ENCODE measurements at places on chromosomes 6 and 20.

GRCh38 chr6:37433657-37434271 lies 743 bp downstream of the CMTR1 start:
- DNase-seq, result peak; percentile 13

- no peak for DNase-seq
Measured at GRCh38 chr6:140537211-140537610, 1162.8 kb upstream of the CITED2 start.

- no peak for DNase-seq
Measured at GRCh38 chr6:117446861-117447260, 21.1 kb upstream of the ROS1 start.

DNA sequence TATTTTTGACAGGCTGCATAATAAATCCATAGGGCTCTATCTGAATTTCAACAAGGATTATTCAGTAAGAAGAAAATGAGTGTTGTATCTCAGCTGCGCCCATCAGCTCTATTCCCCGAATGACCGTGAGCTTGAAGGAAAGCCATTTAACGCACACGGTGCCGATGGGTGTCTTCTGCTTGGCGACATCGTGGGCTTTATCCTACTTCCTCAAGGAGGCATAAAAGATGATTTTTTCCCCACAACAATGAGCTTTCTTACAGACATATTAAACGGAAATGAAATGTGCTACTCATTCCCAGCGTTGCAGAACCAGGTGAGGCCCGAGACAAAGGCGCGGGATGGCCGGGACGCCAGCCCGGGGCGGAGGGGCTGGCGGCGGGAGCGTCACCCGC lies 710 bp downstream of the DYNLT1 start:
- peak; percentile 29 for DNase-seq

DNA sequence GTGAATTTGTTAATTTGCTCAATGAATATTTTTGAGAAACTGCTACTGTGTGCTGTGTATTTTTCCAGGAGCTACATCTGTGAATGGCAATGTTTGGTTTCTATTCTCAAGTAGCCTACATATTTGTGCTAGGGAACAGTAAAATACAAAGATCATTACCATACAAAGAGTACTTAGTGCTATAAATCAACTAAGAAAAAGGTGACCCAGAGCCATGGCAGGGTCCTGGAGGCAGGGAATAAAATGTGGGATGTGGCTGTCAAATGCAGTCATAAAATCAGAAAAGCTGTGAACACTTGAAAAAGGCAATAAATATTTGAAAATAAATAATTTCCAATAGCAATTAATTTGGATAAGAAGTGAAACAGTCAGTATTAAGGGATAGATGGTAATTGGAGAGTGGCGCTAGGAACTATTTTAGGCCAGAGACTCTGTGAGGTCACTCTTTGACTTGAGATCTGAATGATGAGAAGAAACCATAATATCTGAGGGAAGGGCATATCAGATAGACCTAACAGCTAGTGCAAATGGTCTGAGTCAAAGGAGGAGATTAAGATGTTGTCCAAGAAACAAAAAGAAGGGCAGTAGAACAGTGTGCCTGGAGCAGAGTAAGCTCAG lies 98.8 kb downstream of the MANEA start:
- DNase-seq, result no peak

GRCh38 chr20:3661814-3662665 lies 1.2 kb downstream of the GFRA4 start:
- DNase-seq, result no peak

DNA sequence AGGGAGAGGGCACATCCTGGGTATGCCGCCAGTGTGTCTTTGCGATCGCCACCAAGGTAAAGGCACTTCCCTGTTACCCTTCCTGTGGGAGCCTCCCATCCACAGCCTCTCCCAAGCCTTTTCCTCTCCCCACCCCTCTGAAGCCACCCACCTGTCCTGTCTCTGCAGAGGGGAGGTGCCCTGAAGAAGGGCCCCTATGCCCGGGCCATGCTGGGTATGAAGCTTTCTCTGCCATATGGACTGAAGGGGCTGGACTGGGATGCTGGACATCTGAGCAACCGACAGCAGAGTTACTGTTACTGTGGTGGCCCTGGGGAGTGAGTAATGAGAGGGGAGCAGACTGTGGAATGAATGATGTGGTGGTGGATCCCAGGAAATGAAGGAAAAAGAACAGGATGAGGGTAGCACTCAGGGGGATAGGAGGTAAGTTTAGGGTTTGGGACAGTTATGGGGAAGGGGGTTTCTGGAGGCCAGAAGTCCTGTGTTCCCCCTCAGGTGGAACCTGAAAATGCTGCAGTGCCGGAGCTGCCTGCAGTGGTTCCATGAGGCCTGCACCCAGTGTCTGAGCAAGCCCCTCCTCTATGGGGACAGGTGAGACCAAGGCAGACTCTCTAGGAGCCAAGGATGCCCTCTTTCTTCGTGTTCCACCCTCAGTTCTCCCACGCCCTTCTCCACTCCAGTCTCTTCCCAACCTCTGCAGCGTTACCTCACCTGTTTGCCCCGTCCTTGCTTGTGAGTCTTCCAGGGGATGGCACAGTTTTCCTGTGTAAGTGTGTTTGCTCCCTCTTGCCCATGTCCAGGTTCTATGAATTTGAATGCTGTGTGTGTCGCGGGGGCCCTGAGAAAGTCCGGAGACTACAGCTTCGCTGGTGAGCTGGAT lies 2.7 kb downstream of the PHF1 start:
- no peak for DNase-seq

DNA sequence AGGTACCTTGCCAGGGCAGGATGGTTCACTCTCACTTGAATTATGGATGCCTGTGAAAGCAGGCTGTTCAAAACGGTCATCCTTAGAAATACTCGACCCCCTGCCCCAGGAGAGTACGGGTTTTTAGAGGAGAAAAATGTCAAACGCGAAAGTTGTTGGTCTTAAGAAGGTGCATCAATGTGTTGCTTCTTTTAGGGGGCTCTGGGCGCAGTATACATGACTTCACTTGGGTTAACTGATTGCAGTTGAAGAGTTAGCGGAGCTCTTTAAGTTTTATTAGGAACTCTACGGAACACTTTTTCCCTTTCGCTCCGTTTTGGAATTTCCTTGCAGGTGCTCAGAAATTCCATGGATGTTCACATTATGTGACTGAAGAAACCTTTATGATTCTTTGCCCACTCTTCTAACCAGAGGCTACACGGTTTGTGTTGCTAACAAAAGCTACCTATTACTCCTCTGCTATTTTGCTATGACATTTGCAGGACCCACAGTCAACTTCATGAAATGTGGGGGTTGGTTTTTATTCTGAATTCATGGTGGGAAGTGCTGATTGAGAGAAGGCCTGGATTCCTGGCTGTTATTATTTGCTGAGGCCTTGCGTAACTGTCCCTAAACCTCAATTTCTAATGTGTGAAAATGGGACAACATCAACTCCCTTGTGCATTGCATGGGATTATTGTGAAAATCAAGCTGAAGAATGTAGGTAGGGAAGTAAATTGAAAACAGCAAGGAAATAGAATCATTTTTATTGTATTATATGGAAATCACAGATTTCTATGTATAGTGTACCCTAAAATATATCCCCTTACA lies 845 bp downstream of the ENPP1 start:
- no peak for DNase-seq

DNA sequence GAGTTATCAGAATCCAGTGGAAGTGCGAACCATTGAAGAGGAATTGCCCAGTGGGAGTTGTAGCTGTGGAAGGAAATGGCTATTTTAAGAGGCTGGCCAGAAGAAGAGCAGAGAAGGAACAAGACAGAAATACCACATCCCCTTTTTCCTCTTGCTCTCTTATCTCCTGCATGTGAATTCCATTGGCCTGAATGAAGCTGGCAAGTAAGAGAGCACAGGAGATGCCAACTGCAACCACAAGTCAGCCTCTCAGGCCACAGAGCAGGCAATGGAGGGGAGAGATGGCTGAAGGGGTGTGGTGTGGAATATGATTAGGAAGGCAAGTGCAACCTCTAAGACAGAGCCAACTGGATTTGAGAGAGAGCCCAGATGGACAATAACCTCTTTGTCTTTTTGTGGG lies 362.7 kb upstream of the IMPG1 start:
- DNase-seq, result no peak

DNA sequence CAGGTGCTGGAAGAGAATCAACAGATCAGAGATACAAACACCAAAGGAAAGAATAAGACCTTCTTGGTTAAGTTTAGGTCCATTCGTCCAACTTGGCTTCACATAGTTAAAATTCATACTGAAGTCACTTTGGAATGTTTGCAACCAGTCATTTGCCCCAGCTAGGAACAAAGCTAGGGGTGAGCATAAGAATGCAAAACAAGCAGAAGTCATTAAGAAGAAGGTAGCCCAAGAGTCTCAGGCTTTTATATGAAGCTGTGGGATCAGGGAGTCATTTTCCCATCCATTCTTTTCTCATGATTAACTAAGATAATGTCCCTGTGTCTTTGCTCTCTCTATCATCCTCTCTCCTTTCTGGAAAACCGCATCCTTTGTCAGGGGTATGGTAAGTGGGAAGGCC lies 51.5 kb upstream of the TMEM170B start:
- DNase-seq, result peak; percentile 28

DNA sequence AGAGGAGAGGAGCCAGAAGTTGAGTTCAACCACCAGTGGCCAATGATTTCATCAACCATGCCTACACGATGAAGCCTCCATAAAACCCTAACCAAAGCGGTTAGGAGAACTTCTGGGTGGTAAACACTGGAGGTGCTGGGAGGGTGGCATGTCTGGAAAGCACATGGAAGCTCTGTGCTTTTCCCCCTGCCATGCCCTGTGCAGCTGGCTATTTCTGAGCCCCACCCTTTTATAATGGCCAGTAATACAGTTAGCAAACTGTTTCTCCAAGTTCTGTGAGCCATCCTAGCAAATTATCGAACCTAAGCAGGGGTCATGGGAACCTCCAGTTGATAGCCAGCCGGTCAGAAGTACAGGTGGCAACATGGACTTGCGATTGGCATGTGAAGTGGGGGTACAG lies 147.8 kb upstream of the INSM1 start:
- DNase-seq, result no peak

DNA sequence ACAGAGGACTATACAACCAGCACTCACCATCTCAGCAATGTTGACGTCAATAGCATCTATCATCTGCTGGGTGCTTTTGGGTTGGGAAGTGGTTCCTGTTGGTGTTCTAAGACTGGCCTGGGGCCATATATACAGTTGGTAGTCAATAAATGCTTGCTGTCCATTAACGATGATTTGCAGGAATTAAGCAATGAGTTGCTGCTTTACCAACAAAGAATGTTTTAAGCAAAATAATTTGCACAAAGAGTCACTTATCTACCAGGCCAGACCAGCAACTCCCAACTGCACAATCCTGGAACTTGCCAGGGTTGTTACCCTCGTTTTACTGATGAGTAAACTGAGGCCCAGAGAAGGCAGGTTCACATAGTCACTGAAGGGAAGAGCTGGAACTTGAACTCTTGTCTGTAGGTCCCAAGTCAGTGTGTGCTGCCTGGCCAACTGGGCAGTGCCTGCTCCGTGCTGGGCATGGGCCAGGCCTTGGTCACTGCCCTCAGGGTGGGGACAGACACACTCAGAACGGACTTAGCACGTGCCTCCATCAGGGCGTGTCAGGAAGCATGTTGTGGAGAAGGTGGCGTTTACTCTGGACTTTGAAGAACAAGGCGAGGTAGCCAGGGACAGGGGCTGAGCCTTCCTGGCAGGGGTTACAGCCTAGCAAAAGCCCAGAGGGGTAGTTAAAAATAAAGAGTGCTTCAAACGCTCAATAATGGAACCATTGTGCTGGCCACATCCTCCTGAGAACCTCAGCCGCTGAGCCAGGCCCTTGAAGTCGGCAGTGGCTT lies 2.5 kb upstream of the SRC start:
- DNase-seq, result no peak

- DNase-seq, result no peak
Measured at GRCh38 chr6:6842291-6842690, 253.8 kb downstream of the LY86 start.

DNA sequence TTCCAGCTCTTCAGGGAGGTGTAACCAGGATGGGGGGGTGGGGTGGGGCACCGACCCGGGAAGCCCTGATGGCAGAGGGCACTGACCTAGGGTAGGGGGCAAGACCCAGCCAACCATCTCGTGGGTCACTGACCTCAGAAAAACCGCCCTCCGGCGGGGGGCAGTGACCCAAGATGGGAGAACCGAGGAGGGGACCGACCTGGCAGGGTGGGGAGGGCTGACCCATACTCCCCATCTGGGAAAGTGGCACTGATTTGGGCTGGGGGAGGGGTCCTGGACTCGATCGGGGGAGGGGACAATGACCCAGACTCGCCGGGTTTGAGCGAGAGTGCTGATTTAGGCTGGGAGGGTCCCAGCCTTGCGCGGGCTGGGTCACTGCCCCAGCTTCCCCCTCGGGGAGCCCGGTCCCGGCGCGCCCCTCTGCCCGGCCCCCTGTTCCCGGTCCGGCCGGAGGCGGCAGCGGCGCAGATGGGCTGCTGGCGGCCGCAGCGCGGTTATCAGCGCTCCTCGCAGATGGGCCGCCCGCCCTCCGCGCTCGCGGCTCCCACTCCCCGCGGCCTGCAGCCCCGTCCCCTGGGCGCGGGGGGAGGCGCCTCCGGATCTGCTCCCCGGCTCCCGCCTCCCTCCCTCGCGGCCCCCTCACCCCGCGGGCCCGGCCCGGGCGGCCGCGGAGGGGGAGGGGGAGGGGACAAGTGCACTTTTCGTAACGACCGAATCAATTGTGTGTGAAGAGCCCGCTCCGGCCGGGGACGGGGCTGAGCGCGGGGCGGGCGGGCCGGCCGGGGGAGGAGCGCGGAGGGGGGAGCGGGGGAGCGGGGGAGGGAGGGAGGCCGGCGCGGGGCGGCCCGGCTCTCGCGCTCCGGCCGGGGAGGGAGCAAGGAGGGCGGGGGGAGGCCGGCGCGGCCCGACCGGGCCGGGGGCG lies 2.2 kb downstream of the NOL4L start:
- no peak for DNase-seq

DNA sequence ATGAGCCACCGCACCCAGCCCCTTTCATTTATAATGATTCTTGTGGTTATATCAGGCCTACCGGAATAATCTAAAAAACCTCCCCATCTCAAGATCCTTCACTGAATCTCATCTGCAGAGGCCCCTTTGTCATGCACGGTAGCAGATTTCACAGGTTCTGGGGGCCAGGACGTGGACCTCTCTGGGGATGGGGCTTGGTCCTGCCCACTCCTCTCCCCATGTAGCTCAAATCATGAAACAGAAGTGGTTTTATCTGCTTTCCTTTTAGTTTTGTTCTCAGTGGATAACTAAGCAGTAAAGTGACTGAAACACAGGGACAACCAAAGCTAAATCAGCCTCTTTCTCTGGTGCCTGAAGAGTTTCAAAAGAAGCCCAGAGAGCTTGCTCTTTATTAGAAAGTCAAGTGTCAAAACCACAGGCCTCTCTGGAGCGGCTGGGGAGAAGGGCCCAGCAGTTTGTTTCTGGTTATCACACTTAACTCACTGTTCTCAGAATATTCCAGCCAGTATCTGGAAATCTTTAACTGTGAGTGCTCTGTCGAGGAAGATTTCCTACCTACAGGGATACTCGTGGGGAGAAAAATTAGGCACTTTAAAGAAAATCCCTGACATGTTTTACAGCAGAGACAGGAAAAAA lies 60.6 kb upstream of the FAM184A start:
- no peak for DNase-seq

DNA sequence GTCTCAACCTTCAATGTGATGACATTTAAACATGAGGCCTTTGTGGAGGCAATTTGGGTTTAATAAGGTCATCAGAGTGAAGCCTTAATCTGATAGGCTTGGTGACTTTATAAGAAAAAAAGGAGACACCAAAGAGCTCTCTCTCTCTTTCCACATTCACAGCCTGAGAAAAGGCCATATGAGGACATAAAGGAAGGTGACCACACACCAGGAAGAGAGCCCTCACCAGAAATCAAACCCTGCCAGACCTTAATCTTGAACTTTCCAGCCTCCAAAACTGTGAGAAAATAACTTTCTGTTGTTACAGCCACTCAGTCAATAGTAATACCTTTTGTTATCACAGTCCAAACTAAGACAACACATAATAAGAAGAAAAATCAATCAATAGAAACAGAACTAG lies 47.7 kb downstream of the COL12A1 start:
- DNase-seq, result no peak

GRCh38 chr6:123804787-123805540 lies 1.3 kb downstream of the NKAIN2 start:
- DNase-seq, result no peak

Measured in astrocyte of the spinal cord (primary cell).